Memory B cell (primary cell): ENCODE measurements at places on chromosomes 16 and 17.

- DNase-seq, result no peak
Measured at GRCh38 chr16:63625126-63625525, 1496.7 kb downstream of the CDH11 start.

DNA sequence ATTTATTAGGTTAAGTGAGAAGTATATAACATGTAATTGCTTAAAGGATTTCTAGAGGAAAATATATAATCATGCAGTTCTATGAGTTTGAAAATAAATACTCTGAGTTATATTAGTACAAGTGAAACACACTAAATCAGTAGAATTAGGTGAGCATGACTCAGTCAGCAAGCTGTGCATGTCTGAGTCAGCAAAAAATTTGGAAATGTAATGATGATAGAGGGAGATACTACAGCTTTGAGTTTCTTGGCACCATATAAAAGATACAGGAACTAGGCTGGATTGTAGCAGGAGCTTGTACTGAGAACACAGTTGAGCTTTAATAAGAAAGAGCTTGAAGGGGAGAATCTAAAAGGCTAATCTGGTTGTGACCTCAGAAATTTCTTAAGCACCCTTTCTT, 1224.6 kb downstream of the CDH8 start:
- DNase-seq, result no peak

- no peak for DNase-seq
Measured at GRCh38 chr17:29243792-29244191, 2.9 kb upstream of the CRYBA1 start.

DNA sequence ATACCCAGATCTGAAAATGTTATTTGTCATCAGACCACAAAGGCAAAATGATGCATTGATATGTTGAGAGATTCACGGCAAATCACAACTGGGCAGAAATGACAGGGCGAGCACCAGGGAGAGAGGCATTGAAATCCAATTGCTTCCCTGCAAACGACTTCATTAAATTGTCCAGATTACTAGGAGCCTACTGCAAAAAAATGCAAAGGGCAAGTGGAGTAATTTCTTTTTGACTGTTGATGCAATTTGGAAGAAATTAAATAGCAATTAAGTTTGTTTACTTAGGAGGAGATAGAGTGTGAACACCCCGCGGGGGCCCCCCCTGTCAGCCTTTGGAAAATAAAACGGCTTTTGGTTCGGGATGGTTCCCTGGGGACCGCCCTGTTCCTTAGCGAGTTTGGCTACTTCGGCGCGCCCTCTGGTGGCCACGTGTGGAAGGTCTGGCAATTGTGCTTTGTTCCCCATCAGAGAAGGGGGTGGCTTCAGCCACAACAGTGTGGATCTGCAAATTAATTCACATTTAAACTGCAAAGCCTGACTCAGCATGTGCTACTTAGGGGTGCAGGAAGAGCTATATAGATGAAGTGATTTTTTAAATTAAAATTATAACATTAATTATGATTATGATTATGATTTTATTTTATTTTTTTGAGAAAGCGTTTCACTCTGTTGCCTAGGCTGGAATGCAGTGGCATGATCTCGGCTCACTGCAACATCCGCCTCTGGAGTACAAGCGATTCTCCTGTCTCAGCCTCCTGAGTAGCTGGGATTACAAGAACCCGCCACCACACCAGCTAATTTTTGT, 14.5 kb upstream of the TMC7 start:
- DNase-seq, result peak; percentile 83

DNA sequence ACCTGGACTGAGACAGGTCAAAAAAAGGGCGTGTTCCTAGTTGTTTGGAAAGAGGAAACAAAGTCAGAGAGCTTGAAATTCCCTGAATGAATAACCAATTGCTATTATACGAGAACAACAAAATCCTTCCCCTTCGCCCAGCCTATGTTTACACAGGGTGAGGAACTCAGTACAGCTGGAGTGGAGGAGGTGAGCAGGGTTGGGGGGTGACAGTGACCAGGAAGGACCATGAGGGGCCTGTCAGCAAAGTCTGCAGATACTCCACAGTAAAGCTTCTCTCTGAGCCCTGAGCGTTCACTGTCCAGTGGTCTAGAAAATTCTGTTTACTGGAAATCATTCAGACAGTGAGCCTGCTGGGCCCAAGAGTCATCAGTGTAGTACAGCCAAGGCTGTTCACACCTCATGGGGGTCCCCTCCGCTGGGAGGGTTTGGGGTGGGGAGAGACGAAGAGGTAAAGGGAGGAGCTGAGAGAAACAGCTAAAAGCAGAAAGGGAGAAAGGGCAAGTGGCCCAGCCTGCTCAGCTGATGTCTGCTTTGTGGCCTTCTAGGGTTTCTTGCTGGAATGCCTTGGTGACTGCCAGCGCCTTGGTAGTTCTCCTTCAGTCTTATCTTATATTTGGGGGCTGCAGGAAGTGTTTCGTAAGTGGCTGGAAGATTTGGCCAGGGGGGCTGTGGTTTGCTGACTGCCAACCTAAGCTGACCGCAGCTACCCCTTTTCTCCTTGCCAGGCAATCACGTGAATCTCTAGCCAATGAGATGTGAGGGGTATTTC, 5.7 kb downstream of the DUSP3 start:
- DNase-seq, result no peak

- DNase-seq, result no peak
Measured at GRCh38 chr16:3861808-3862451, 18.6 kb downstream of the CREBBP start.

DNA sequence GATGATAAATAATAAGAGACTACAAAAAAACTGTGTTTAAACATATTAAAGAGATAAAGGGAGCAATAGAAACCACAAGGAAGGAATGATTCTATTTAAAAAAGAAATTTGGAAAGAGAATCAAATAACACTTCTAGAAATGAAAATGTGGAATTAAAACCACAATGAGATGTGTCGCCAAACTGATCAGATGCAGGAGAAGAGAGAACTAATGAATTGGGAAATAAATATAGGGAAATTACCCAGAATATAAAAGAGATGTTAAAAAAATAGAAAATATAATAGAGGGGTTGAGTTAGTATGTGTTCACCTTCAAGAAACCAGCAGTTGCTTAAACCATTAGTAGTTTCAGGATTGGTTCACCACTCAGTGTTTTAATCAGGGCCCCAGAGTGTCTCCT, 48.7 kb upstream of the ADORA2B start:
- no peak for DNase-seq

DNA sequence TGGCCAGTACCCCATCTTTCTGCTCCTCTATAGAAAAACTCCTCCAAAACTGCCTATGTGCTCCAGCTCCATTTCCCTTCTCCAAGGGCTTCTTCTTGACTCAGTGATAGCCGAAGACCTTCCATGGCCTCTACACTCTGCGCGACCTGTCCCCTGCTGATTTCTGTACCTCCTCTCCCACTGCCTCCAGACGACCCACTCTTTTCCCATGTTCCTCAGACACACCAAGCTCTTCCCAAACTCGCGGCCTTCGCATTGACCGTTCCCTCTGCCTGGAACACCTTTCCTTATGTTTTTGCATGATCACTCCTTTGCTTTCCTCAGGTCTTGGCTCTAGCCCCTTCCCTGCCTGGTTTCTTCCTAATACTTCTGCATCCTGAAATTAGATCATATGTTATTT, 255.6 kb upstream of the SDK2 start:
- no peak for DNase-seq

DNA sequence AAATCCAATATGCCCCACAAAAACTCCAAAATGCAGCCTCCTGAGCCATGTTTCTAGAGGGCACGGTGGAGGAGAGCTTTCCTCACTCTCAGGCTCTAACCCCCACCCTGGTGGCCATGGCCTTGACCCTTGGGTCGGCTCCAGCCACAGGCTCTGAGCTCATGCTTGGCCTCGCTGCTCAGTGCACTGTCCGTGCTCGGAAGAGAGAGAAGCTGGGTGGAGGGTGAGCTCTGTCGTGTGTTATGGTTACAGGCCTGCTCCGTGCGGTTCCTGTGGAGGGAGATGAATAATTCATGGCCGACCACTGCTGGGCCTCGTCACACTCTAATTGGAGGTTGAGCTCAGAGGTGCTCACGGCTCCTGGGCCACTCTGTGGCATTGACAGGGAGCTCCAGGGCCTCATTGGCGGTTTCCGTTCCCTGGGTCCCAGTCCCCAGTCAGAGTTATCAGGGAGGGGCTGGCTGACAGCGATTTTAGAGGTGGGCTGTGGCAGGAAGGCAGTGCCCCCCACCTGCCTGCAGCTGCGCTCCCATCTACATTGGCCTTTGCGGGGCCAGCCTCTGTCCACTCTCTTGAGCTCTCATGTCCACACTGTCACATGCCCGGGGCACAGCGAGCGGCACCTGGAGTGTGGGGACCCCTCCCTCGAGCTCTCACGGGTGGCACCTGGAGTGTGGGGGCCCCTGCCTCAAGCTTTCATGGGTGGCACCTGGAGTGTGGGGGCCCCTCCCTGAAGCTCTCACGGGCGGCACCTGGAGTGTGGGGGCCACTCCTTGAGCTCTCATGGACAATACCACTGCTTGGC, 24.9 kb downstream of the ACSF3 start:
- no peak for DNase-seq

- no peak for DNase-seq
Measured at GRCh38 chr16:75052481-75053202, 53.8 kb downstream of the ZNRF1 start.

DNA sequence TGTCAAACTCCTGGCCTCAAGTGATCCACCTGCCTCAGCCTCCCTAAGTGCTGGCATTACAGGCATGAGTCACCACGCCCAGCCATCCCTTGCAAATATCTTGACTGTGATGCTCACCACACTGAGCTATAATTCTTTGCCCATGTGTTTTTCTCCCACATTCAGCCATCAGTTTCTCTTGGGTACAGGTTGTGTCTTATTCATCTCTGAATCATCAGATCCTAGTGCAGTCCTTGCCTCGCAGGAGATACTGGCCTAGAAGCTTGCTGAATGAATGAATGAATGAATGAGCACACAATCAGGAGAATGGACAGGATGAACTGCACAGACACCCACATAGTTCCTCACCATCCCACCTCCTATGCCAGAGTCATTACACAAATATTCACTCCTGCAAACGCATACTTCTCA, 24.4 kb upstream of the ETV4 start:
- DNase-seq, result no peak

GRCh38 chr16:70574595-70575271, 51.1 kb downstream of the SF3B3 start:
- no peak for DNase-seq

- DNase-seq, result no peak
Measured at GRCh38 chr16:73408311-73408710, 360.4 kb upstream of the ZFHX3 start.

DNA sequence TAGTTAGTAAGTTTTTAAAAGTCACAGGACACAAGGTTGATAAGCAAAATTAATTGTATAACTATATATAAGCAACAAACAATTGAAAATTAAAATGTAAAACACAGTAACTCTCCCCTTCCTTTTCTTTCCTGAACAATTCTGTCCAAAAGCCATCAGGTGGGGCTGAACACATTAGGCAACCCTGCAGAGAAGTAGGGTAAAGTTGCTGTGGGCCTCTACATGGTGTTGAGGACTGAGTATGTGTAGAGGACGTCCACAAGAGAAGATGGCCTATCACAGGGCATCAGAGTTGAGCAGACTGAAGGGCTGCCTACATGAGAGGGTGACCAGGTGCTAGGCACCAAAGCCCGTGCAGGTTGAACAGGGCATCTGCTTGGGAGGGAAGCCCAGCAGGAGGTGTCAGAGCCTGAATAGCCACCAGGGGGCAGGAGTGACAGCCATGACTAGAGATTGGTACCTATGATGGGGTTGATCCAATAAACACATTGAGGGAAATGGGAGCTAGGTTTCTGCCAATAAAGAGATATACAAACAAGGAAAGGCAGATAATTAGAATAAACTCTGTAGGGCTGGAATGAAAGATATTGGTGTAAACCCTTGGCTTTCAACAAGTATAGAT, 415.1 kb downstream of the NPIPA8 start:
- peak; percentile 41 for DNase-seq

- no peak for DNase-seq
Measured at GRCh38 chr17:57810721-57811637, 38.9 kb downstream of the MRPS23 start.

- DNase-seq, result no peak
Measured at GRCh38 chr16:87945351-87946042, 5.7 kb upstream of the BANP start.

- no peak for DNase-seq
Measured at GRCh38 chr17:7240375-7240774, 1.1 kb upstream of the PHF23 start.

GRCh38 chr17:67289181-67289876, 44.3 kb upstream of the HELZ start:
- no peak for DNase-seq

GRCh38 chr17:67666710-67667109, 51.0 kb upstream of the NOL11 start:
- no peak for DNase-seq

GRCh38 chr16:88700636-88701482, 5.3 kb downstream of the RNF166 start:
- DNase-seq, result peak; percentile 71

DNA sequence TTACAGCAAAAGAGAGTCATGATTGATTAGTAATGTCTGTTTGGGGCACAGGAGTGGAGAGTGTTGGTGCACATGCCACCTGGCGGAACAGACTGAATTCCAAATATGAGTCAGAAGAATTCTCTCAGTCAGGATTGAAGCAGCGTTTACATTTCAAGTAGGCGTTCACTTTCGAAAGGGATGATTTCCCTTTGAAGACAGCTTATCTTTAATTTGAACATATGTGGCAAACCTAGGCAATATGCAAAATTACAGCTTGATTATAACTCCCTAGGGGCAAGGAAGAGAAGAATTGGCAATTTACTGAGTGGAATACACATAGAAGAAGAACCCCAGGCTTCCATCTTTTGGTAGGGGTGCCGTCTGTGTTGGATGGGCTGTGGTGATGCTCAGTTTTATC, 235.8 kb downstream of the HAPSTR1 start:
- DNase-seq, result no peak

DNA sequence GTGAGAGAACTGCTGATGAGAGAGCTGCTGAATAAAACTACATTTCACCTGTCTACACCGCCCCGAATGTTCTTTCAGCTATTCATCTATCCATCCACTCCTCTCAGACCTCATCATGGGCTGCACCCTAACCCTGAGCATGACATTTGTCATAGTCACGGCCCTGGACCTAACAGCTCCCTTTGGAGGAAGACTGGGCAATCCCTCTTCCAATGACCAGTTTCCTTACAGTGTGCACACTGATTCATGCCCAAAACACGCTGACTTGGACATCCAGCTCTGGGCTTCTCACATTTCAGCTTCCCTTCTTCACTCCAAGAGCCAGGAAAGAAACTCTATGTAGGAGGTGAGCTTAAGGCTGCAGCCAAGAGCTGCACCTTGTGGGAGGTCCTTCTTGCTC, 41.8 kb upstream of the ARL4D start:
- no peak for DNase-seq

GRCh38 chr16:69466547-69466946, 42.1 kb downstream of the CYB5B start:
- DNase-seq, result no peak

DNA sequence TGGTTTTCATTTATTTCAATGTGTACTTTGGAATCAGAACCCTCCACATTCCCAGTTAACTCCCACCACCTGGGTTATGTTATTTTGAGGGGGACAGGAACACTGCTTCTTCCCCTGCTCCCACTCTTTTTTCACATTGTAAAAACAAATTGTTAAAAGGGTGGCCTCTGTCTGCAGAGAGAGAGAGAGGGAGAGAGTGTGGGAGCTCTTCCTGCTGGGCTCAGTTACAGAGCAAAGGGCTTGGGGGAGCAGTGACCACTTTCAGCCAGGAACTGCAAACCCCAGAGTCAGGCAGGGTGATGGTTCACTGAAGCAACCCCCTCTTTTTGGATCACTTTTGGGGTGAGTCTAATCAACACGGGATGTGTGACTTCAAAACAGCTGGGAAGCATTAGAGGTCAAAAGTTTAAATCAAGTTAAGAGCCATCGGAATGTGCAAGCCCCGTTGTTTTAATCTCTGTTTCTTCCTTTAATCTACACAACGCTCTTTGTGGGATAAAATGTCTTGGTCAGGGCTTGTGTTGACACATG, 577.0 kb upstream of the CDH11 start:
- DNase-seq, result no peak
